ENCODE measurements at places on chromosomes 2 and 18.

- no peak for DNase-seq
Observed at GRCh38 chr2:101305492-101306078, 2.9 kb downstream of the RNF149 start.

DNA sequence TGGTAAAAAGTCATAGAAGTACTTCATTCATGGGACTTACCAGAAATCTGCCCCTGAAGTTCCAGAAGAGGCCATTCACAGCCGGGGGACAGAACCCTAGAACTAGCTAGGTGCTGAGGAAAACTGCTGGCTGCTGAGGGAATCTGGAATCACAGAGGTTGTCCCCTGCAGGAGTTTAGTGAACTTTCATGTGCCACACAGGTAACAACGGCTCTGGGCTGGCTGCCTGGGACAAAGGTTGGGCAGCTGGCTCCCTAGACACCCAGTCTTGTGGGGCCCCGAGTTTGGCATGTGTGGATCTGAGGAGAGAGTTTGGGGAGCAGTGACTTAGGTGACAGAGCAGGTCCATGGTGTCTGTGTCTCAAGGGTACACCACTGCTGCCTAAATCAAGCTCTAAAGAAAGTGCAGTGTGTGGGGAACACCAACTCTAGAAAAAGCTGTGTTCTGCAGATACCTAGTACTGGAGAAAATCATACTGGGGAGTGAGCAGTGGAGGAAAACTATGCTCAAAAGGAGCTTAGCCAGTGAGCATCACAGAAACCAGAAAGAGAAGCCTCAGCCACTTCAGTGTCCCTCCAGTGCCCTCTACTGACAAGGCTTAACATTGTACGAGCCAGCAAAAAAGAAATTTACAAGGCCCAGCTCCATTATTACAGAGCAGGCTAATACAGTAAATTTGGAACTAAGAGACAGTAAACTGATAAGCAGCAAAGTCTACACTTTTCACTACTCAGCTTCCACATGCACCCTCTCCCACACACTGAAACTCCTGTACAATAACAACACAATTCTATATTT is 15.2 kb downstream of the GALNT3 start:
- no peak for DNase-seq

- DNase-seq = no peak
Observed at GRCh38 chr2:233446606-233447305, 92.5 kb downstream of the DGKD start.

DNA sequence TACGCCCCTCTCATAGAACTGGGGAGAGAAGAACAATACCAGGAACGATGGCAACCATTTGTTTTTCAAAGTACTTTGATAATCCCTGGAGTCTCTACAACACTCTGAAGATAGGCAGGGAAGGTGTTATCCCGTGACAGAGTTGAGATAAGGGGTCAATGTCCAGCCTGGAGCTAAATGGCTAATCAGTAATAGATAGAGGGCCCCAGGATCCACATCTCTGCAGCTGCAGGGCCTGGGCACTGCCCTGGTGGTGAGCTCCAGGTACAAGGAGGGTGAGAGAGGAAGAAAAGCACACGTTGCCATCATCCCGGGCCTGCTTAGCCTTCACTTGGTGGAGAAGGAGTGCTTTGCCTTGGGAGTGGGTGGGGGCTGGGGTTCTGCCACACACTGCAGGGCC is 260.6 kb downstream of the PRKCE start:
- no peak for DNase-seq

DNA sequence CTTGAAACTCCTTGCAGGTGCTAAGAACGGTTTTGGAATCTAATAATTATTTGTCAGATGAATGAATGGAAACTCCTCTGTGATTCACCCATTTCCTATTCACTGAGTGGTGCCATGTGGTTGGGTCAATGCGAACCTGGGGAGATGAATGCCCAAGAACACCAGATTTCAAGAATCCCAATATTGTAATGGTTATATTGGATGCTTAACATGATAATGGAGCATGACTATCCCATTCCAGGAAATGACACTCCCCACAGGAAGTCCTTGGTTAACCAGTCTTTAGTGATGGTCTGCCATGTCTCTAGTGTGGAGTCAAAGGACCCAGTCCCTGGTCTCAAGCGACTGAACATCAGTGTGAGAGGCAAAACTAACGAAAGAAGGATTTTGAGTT is 67.9 kb upstream of the ST3GAL5 start:
- DNase-seq = no peak

- no peak for DNase-seq
Observed at GRCh38 chr2:148794558-148794957, 80.5 kb upstream of the KIF5C start.

DNA sequence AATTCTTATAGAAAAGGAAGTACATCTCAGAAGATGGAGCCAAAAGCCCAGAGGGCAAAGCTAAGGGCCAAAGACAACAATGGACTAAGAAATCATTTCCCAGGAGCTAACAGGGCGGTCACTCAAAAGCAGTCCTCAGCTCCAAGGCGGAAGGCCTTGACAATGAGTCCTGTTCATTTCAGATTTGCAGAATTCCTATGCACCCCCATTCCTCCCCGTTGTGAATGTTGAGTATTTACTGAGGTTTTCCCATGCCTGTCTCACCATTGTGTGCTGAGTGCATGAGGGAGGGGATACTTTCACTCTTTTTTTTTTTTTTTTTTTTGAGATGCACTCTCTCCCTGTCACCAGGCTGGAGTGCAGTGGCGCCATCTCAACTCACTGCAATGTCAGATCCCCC is 18.8 kb upstream of the DTNB start:
- no peak for DNase-seq

- no peak for DNase-seq
Observed at GRCh38 chr2:214593727-214594126, 182.9 kb downstream of the VWC2L start.

DNA sequence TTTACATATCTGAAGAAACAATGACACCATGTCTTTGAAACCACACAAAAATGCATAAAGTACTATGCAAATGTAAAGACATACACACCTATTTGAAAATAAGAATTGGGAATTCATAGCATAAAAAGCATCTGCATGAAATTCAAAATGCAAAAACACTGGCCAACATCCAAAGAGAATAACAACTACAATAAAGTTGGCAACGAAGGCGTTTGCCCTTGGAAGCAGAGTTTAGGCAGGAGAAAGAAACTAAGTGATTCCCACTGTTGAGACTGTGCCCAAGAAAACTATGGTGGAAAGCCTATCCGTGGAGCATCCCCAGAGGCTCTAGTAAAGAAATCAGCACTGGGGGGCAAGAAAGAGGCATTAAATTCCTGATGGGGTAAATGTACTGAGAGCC is 292.8 kb downstream of the RIT2 start:
- no peak for DNase-seq

DNA sequence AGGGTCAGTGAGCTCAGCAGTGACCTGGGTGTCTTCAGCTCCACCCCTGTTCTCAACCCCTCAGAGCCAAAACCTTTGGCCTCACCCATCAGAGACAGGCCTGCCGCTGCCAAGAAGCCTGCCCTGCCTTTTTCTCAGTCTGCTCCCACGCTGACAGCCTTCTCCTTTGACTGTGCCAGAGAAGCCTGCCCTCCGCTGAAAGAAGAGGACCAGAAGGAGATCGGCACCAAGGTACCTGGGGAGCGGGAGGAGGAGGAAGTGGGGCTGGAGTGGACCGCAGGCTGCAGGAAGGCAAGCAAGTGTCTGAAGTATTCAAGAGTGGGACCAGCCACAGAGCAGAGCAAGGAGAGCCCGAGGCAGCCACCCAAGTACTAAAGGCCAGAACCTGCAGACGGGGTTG is 33.2 kb downstream of the TOGARAM2 start:
- DNase-seq = no peak

- DNase-seq = no peak
Observed at GRCh38 chr2:182826064-182826463, 40.4 kb downstream of the FRZB start.
